ENCODE measurements at places on chromosomes 13 and 19. TPM values are rescaled to one million over a fixed set of nuclear protein-coding genes. Genes with fewer than 3 reads are reported as not detected.

The SYCN gene
- total RNA-seq = not detected

The CCNE1 gene
- 28.6 TPM for total RNA-seq

GRCh38 chr13:90091611-90092010, 1255.9 kb upstream of the MIR17HG start:
- no peaks in the 10 kb centered on the region for H3K36me3 ChIP-seq
- H3K4me3 ChIP-seq = no peak overlapping the region
- DNase-seq = no peak
- H3K27ac ChIP-seq = no peak overlapping the region
- no peaks in the 10 kb centered on the region for H3K27me3 ChIP-seq
- H3K4me1 ChIP-seq = no peaks in the 10 kb centered on the region

DNA sequence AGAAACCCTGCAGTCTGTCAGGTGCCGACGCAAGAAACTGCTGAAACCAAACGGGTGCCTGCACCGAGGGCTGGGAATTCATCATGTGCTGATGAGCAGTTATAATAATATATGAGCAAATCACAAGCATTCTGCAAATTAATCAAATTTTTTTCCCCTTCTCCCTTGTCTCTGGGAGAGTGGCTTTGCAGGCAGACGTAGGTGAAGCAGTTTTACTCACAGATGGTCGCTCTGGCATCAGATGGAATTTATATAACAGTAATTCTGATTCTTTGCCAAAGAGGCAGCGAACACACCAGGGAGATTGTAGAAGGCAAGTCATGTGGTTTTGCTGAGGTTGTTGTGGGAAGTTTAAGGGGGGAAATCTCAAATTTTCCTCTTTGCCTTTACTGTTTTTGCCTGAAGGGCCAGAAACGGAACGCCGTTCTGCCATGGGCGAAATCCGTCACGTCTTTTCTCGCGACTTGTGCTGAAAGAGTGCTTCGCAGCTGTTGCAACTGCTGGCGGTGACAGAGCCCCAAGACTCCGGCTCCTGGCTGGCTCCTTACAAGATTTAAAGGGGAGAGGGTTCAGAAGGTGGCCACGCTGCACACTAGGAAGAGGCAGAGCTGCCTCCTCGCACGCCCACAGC, 320.1 kb downstream of the ZNF536 start:
- DNase-seq = no peak
- peaks cover 19% of the 10 kb centered on the region for H3K27me3 ChIP-seq
- peaks cover 2% of the 10 kb centered on the region for H3K4me1 ChIP-seq
- H3K27ac ChIP-seq = no peak overlapping the region
